ENCODE measurements at places on chromosomes 16 and 17.
A peak's percentile ranks its signal among the peaks of the same experiment; 100 is the strongest.

DNA sequence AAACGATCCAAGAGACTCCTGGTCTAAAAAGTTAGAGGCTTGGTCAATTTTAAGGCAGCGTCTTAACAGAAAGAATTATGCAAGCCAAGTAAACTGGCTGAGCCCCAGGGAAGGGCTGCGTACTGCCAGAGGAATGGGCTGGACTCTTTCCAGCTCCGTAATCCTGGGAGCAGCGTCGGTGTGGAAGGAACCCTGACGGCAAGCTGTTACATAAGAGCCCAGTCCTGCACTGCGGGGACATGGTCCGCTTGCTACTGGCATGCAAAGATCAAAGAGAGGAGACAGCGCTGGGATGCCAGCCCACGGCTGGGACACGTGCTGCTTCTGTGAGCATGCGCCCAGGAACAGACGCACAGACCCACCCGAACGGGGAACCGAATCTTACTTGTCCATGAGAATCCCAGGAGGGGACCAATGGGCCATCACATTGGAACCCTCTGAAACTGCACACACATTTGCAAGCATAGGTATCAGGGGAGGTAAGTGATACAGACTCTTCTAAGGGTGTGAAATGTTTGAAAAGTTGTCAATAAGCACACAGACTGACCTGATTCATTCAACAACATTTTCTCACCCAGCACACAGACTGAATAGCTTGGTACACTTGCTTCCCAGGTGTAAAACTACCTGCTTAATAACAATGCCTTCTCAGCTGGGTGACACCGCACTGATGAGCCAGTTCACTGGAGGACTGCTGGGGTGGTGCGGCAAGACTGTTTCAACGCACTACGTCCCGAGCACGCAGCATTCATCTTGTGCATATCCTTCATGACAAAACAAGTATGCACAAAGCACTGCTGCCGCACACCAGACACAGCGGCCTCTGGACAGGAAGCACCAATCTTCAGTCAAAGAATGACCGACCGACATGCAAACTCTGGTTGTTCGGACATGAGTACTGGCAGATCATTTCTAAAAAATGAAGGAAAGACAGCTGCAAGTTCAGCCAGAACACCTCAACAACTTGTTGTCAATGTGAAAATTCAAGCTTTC is 94.9 kb downstream of the ANKRD11 start:
- no peak for DNase-seq

DNA sequence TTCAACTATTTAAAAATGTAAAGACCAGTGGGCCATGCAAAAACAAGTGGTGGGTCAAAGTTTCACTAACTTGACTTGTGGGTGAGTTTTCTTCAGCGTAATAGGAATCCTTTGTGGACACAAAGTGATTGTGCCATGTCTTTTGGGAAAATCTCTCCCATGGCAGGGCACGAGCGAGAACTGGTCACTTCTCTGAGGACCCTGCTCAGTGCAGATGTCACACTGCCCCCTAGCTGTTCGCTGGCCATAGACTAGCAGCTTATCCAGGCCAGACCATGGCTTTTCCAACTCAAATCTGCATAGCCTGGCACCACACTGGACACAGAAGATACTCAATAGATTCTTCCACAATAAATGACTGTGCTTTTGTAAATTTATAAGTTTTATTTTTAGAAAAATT is 306.0 kb upstream of the CCL2 start:
- DNase-seq = no peak

- no peak for DNase-seq
These were observed 454.1 kb downstream of the HS3ST3B1 start for GRCh38 chr17:14755002-14755401.

GRCh38 chr17:66810951-66811682 is 23.8 kb upstream of the CACNG5 start:
- no peak for DNase-seq

- no peak for DNase-seq
These were observed 4.0 kb upstream of the MRPS34 start for GRCh38 chr16:1776991-1777374.

DNA sequence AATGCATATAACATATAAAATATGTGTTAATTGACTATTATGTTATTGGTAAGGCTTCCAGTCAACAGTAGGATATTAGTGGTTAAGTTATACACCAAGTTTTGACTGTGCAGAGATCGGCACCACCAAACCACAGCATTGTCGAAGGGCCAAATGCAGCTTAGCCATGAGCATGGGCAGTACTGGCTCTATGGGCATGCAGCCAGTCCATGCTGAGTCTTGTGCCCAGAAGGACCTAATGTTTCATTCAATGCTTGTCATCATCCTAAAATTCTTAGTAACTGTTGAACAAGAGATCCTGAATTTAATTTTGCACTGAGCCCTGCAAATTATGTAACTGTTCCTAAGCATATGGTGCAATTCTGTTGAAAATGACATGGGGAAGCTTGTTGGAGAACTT is 233.4 kb upstream of the HS3ST3A1 start:
- DNase-seq = no peak

GRCh38 chr17:79146562-79146961 is 71.9 kb downstream of the ENGASE start:
- no peak for DNase-seq

DNA sequence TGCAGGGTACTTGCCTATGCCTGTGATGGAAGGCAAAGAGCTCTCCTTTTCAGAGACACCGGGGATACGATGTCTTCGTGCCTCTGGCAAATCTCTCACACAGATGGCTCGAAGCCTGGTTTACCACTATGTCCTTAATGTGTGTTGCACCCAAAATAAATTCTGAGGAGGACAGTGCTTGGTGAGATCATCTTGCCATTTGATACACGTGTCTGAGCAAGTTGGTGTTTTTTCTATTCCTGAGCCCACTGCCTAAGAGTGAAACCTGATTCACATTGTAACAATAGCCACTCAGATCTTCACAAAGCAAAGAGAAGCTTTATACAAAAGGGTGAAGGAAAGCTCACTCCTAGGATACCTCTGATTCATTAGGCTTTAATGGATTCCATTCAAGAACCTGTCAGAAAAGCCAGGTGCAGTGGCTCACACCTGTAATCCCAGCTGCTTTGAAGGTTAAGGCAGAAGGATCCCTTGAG is 33.1 kb upstream of the AKAP1 start:
- no peak for DNase-seq

- no peak for DNase-seq
These were observed 197.8 kb upstream of the PIRT start for GRCh38 chr17:11035681-11036080.

GRCh38 chr17:75540923-75541503 is 15.5 kb downstream of the LLGL2 start:
- no peak for DNase-seq

- no peak for DNase-seq
These were observed 4.3 kb upstream of the SH2B1 start for GRCh38 chr16:28859326-28859725.

DNA sequence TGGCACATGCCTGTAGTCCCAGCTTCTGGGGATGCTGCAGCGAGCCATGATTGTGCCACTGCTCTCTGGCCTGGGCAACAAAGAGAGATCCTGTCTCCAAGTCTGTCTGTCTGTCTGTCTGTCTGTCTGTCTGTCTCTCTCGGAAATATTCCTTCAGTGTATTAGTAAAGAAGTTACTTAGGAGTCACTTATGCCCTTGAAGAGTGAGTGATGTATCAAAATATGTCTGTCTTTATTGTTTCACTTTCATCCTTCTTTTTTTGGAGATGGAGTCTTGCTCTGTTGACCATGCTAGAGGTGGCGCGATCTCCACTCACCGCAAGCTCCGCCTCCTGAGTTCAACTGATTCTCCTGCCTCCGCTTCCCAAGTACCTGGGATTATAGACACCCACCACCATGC is 410.5 kb downstream of the WWOX start:
- DNase-seq = no peak

- no peak for DNase-seq
These were observed 135.0 kb downstream of the BRIP1 start for GRCh38 chr17:61728297-61728836.

DNA sequence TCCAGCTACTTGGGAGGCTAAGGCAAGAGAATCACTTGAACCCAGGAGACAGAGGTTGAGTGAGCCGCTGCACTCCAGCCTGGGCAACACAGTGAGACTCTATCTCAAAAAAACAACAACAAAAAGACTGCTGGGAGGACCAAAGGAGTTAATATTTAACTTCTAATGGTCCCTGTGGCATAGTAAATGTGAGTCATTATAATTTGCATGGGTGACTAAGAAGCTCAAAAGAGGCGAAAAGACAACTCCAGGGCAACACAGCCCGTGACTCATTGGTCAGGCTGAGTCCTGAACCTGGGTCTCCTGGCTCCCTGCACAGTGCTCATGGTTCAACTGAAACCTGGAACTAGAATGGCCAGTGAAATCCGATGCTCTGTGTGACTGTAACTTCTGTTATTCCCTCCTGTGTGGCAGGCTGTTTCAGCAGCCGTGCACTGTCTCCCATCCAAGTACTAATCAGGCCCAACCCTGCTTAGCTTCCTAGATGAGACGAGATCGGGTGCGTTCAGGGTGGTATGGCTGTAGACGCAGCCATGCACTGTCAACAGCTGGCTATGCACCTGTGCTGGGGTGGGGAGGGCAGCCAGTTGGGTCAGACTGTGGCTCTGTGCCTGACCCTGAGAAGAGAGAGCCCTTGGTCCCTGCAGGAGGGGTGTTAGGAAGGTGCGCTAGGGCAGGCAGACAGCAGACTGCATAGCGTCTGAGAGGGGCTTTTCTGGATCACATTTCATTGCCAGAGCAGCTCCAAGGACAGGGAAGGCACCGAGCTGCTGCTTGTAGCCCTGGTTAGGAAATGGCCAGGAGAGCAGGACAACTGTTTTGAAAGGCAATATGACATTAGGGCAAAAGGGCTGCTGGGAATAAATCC is 14.5 kb upstream of the GPRC5C start:
- peak; percentile 8 for DNase-seq

DNA sequence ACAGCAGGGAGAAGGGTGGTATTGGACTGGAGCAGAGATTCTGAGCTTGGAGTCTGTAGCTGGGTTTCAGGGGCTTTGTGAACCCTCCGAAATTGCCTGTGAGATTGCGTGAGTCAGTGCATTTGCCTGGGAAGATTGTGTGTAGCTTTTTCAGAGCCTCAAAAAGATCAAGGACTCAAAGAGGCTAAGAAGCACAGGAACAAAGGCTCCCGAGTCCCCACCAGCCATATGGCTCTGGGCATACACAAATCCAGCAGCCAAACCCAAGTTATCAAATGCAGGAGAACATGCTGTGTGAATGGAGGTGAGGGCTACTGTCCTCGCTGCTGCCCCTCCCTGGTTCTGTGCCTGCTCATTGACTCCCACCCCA is 3.0 kb downstream of the LRRC75A start:
- DNase-seq = no peak

DNA sequence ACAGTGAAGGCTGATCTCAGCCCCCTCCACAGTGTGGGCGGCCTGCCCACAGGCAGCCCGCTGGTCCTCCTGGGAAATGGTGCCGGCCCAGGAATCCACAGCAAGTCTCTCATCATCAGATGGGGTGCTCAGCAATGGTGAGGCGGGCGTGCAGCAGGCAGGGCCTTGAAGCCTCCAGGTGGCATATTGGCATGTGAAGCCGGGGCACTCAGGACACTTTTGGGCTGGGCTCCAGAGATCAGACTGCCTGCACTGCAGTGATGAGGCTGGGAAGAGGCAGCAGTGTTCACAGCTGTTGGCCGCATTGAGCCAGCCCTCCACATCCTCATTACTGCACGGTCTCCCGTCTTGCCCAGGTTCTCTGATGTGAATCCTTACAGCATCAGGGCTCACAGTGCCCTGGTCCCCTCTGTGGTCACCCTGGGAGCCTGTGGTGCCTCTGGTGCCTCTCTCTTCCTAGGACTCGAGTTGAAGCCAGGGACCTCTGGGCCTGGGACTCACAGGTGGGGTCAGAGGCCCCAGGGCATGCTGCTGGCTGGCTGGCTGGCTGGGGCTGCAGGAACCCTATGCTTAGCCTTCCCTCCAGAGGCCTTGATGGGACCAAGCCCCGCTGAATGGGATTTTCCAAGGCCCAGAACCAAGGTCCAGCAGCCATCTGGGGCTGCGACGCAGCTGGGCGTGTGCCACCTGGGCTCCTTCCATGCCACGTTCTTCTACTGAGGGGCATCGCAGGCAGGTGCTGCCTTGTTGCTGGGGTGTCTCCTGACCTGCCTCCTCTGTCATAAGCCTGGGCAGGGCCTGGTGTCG is 48.6 kb downstream of the TNFRSF13B start:
- no peak for DNase-seq

DNA sequence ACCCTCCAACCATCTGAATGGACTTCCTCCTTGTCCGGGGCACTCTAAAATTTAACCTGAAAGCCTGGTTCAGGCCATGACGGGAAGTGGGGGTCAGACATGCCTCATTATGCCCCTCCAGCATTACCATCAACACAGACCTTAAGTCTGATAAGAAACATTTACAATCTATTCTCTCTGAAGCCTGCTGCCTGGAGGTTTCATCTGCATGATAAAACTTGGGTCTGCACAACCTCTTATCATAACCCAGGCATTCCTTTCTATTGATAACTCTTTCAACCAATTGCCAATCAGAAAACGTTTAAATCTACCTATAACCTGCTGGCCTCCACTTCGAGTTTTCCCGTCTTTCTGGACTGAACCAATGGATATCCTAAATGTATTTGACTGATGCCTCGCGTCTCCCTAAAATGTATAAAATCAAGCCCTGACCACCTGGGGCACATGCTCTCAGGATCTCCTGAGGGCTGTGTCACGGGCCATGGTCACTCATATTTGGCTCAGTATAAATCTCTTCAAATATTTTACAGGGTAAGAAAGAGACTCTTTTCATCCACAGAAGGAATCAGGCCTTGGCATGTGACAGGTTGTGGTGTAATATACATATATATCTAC is 45.6 kb downstream of the LYRM1 start:
- no peak for DNase-seq

DNA sequence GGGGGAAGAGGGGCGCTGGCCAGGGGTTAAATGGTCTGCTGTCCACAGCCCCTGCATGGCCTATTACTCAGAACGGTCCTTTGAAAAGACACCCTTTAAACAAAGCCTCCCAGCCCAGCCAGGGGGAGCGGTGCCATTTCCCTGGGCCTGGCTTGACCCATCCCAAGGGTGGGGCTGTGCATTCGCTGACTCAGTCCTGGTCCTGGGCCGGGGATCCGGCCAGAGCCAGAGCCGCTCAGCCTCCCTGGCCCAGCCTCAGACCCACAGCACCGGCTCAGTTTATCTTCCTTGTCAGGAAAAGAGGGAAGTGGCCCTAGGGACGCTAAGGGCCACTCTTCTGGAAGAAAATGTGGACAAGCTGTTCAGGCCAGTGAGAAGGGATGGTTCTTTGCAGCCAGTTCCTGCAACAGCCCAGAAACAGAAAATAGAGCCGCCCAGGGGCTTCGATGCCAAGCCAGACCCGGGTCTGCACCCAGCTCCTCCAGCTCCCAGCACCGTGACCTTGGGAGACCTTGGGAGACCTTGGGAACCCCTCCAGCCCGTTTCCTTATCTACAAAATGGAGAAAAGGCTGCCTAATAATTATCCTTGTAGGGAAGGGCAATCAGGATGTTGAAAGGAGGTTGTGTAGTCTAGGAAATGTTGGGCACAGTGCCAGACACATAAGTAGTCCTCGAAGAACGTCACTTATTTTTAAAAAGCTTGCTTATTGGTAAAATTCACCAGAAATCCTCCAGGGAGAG is 82.5 kb downstream of the ZDHHC7 start:
- no peak for DNase-seq

Measured in stimulated activated CD4-positive, alpha-beta T cell treated with anti-CD3 and anti-CD28 coated beads, Interleukin-1b, Interleukin-23, amount 100 ng/mL, for 48 hours (primary cell).